Urinary bladder (tissue), 4 donors: ENCODE measurements at places on chromosomes 2 and 18. TPM values are rescaled to one million over a fixed set of nuclear protein-coding genes. Genes with fewer than 3 reads are reported as not detected.

Gene EHD3
- total RNA-seq, result 8.3 TPM

Gene TEKT4
- total RNA-seq, result not detected

Gene AKAIN1
- total RNA-seq, result not detected

Gene TDRD15
- total RNA-seq, result 3.8 TPM

Gene GKN1
- total RNA-seq, result not detected

Gene ANKRD62
- 0.11 TPM for total RNA-seq

Gene ATP5MC3
- 69.8 TPM for total RNA-seq

Gene CRYBA2
- not detected for total RNA-seq

Gene UGT1A5
- total RNA-seq, result 0.79 TPM

Gene TMEM37
- 1.1 TPM for total RNA-seq

Gene LANCL1
- total RNA-seq, result 57.7 TPM

Gene MC4R
- 0.16 TPM for total RNA-seq

Gene FAM228A
- 1.0 TPM for total RNA-seq

Gene RNU2-63P
- not detected for total RNA-seq

Gene SPP2
- total RNA-seq, result not detected
